ENCODE measurements at places on chromosomes 2 and 18.
A peak's percentile ranks its signal among the peaks of the same experiment; 100 is the strongest.

DNA sequence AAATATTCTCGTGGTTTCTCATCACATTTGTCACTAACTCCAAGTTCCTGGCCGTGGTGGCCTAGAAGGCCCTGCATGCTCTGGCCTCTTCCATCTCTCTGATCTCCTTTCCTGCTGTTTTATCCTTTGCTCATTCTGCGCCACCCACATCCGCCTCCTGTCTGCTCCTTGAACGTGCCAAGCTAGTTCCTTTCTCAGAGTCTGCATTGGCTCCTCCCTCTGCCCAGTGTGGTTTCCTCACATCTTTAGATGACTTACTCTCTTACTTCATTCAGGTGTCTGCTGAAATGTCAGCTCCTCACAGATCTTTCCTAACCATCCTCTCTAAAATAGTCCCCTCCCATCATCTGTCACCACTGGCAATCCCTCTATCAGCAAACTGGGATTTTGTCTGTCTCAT lies 158.6 kb upstream of the RBMS1 start:
- DNase-seq: peak; percentile 34

DNA sequence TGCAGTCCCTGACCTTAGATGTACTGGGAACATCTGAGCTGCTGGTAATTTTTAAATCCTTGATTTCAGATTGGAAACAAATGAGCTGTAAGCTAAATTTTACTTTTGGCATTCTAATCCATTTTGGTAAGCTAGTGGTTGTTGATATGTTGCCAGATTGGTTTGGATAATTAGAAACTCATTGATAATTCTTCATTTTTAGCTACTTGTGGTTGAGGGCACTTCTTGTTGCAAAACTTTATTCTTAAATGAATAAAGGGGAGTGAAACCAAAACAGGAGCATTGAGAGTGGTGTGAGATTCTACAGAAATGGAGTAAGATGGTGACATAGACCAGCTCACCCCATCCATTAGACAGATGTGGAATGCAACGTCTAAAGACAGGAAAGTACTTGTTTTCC lies 64.5 kb downstream of the ITGB1BP1 start:
- DNase-seq: no peak

GRCh38 chr2:172813314-172813888 lies 77.8 kb downstream of the RAPGEF4 start:
- DNase-seq: no peak

- no peak for DNase-seq
Measured at GRCh38 chr18:48673853-48674721, 135.3 kb downstream of the CTIF start.

DNA sequence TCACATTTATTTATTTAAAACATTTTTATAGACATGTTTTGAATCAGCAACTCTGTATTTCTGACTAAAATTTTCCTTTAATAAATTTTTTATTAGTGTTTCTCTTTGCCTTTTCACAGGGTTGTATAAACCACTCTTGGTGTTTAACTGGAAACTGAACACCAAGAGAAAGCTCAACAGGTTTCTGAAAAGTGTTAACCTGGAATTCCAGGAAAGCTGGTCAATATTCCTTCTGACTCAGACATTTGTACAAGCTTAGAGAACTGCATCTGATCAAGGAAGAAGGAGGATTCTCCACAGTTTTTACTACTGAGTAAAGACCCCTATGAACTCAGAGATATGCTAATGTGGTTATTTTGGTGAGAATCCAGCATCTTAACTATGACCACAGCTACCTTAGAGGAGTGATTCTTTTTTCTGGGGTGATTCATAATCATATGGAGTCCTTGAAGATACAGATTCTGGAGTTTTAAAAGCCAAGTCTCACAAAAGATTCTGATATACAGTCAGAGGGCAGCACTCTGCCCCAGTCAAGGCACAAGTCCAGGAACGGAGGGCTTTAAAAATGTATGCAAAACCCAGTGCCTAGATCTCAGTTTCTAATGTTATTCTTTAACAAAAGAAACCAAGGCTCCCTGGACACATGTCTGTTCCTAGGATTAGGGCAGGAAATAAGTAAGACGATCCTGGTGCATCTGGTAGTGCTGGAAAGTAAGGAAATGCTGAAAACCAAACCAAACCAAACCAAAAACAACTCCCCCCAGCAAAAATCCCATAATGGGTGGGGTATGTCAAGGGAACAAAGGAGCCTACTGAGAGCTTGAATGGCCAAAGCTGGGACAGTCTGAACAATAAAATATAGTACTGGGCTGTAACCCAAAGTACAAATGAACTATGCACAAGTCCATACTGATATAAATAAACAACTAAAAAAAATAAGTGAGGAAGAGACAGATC lies 85.1 kb upstream of the FZD5 start:
- no peak for DNase-seq

GRCh38 chr2:11344956-11345677 lies 681 bp upstream of the ROCK2 start:
- DNase-seq: peak; percentile 5

DNA sequence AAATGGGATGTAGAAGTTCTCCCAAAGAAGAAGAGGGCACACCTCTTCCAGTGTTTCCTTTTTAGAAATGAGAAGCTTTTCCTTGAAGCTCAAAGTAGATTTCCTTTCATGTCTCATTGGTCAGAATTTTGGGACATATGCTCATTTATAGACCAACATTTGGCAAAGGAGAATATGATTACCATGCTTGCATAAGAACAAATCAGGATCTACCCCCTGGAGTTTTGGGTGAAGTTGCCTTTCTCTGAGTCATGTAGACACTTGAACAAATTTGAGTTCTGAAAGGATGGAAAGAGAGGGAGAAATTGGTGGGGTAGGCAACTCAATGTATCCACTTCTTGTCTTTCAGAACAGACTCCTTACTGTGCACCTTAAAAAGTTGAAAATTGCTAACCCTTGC lies 409.0 kb downstream of the SLC4A3 start:
- no peak for DNase-seq

DNA sequence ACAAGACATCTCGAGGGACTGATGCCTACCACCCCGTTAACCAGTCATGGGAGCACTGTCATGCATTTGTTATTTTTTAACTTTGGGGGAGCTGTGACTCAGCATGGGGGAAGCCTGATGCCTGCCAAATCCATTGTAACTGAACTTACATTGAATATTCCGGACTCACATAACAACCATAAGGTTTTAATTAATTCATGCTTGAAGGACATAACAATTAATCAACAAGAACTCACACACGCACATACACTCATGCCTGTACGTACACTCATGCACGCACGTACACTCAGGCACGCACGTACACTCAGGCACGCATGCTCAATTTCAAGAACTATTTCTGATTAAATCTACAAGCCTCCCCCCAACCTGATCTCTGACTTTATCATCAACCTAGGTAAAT lies 1639.1 kb downstream of the SUCLG1 start:
- no peak for DNase-seq

DNA sequence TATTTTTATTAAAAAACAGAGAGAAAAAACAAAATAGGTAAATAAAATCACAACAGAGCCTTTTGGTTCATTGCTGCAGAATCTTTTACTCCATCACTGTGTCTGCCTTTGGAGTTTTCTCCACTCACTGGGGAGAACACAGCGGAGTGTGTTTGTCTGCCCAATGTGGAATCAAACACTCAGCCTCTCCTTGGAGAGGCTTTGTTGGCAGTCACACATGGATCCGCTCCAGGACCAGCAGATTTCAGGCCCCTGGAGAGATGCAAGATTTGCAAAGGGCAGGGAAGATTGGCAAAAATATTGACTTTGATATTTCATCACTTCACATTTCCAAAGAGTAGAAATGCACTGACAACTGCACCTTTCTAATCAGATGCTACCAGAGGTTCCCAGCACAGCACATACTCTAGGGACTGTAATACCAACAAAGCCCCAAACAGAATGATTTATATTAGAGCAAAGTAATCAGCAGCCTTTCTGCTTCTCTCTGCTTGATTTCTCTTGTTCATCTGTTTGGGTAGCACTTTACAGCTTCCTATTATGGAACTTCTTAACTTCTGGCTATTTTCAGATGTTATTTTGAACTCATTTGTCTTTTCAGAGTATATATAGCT lies 1898.8 kb upstream of the PIK3C3 start:
- no peak for DNase-seq

- no peak for DNase-seq
Measured at GRCh38 chr2:238290091-238290509, 1.7 kb upstream of the PER2 start.

Measured in stimulated activated CD4-positive, alpha-beta T cell treated with anti-CD3 and anti-CD28 coated beads, Interleukin-2, amount 100 ng/mL, for 48 hours (primary cell).